ENCODE measurements at places on chromosomes 16 and 17.
A peak's percentile ranks its signal among the peaks of the same experiment; 100 is the strongest.

- DNase-seq, result no peak
These were observed 18.4 kb downstream of the SDR42E1 start for GRCh38 chr16:81992859-81993258.

- no peak for DNase-seq
These were observed 70.5 kb upstream of the RASL10B start for GRCh38 chr17:35660902-35661301.

DNA sequence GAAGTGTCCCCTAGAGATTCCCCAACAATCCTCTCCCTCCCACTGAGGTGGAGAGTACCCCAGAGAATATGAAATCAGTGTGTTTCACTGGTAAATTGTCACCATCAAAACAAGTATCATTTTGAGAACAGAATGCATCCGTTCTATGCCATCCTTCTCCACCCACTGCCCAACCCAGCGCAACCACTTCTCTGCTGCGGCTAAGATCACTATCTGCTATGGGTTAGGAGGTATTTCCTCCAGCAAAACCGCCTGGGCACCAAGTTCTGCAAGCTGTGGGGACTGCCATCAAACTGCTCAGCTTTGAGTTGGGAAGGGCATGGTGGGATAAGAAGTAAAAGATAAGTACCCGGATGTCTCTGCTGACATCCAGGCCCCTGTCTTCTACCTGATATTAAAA, 24.4 kb downstream of the CNTNAP1 start:
- DNase-seq, result no peak

DNA sequence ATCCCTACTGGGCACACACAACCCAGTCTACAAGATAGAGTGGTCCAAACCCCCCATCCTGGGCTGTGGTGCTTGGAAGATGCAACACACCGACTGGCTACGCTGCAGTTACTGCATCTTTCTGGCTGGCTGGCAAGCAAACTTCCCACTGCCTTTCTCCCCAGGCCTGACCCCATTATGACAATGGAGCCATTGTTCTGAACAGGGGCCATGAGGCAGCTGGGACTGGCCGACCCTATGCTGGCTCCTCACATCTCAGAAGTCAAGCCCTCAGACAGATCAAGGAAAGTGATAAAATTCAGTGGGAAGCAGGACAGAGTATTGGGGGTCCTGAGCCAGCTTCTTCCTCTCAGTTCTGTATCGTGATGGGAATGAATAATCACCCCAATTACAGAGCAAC, 364.1 kb upstream of the ASIC2 start:
- DNase-seq, result no peak

GRCh38 chr16:57784334-57784733, 18.0 kb downstream of the KIFC3 start:
- DNase-seq, result no peak

- no peak for DNase-seq
These were observed 25.3 kb downstream of the CDH13 start for GRCh38 chr16:82651921-82652601.

- DNase-seq, result no peak
These were observed 3.5 kb downstream of the SLC7A6 start for GRCh38 chr16:68267612-68268405.

GRCh38 chr16:84175350-84176081, 11.3 kb downstream of the TAF1C start:
- peak; percentile 99 for DNase-seq

DNA sequence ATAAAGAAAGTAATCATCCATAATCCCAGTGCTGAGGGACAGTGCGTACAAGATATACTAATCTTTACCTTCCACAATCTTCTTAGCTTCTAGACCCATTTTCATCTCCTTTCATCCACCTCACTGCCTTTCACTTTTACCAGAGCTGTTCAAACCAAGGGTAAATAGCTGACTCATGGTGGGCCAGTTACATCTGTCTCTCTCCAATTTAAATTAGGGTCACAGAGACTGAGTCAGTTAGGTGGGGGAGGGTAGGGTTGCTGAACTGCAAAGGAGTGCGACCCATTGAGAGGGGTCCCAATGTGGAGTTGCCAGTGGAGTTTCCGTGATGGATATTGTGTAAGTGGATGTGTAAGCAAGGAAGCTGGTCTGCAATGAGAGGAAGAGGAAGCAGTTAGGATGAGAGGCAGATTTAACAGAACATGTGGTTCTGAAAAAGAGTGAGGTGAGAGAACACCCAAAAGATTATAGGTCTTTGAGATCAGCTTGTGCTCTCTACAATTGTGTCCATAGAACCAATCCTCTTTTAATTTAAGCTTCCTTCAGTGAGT, 83.5 kb downstream of the GP2 start:
- no peak for DNase-seq

DNA sequence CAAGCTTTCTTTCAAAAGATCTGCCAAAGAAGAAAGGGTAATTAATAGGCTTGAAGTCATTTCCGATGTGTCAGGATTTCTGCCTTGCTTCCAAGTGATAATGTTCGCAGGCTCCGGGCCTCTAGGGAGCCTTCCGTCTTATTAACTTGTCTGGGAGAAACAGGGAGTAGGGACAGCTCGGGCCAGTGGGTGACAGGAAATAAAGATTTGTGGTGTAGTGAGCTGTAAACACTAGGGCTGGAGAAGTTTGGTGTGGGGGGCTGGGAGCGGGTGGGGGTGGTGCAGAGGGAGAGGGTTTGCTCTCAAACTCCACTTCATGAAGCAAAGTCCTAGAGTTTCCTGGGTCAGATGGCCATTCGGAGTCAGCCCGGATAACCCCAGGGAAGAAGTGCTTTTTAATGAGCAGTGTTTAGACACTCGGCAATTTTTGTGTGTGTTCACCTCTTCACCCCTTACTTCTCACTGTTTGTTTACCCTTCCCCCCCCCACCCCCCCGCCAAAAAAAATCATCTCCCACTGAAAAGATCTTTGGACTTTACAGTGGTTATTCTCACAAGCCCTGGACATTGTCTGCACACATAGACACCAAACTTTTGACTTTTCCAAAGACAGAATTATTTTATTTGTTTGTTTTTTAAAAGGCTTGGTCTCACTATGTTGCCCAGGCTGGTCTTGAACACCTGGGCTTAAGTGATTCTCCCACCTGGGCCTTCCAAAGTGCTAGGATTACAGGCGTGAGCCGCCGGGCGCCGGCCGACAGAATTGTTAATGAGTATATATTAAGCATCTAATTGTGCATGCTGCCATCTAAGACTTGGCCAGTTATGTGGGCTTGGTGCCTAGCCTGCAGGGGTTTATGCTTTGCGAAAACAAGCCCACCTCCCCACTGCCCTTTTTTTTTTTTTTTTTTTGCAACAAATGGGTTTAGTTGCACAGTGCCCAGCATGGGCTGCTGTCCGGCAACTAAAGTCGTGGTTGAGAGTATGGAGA, 196.4 kb downstream of the CCDC182 start:
- no peak for DNase-seq

DNA sequence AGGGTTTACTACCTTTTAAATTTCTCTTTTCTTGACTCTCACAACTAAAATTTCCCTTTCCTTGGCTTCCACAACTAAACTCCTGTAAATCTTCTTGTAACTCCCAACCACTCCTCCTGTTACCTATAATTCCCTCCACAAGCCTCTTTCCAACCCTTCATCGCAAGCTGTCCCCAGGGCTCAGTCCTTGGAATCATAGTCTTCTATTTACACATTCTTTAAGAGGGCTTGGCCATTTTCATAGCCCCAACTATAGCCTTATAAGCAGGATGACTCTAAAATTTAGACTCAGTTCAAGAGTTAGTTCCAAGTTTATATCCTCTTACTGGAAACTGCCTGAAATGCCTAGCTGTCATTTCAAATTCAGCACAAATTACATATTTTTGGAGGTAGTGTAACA, 23.9 kb downstream of the GLG1 start:
- no peak for DNase-seq

GRCh38 chr17:63274146-63274545, 172.0 kb downstream of the CYB561 start:
- DNase-seq, result no peak

DNA sequence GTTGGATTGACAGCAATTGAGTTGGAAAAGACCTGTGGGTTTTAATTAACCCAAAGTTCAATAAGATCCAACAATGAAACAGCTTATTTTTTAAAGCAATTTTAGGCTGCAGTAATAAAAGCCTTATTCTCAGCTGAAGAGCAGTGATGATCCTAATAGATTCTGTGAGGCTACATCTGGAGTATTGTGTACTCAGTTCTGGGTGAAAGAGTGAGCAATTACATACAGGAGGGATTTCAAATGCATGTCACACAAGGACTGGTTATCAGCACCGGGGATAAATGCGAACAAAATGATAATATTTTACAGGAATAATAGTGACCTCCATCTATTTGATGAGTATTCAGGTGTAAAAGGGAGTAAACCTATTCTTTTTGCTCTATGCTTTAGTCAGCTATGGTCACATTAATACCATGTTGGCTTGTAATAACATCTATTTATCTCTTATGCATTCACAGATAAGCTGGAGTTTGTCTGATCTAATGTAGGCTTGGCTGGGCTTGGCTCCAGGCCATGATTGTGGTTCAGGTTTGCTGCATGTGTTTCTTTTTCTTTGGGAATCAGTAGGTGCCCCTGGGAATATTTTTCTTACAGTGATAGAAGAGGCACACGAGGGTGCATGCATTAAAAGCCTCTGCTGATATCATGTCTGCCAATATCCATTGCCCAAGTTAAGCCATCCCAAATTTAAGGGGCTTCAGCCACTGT, 22.2 kb upstream of the TOX3 start:
- no peak for DNase-seq

Measured in inflammatory macrophage treated with lipopolysaccharide for 1 hour (primary cell).